ENCODE measurements at places on chromosomes 6 and 20. TPM values are rescaled to one million over a fixed set of nuclear protein-coding genes. Genes with fewer than 3 reads are reported as not detected.

The BLOC1S5 gene
- total RNA-seq = 15.4 TPM

The FAM217A gene
- not detected for total RNA-seq

DNA sequence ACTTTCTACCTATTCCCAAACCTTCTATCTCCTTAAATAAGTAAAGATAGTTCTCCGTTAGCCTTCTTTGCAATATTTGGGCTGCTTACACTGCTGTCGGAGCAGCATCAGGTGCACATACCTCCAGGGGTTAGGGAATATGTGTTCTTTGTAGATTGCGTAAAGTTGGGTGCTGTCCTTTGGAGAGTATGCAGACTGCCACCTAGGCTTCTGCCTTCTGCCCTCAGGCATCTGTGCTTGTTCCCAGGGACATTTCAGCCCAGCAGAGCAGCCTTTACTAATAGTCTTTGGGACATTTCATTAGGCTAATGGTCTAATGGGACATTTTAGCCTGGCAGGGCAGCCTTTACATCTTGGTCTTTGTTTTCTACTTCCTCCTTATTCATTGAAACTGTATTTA, 260.6 kb downstream of the TPBG start:
- H3K27ac ChIP-seq = no peak overlapping the region
- H3K4me1 ChIP-seq = no peaks in the 10 kb centered on the region
- H3K4me3 ChIP-seq = no peak overlapping the region

DNA sequence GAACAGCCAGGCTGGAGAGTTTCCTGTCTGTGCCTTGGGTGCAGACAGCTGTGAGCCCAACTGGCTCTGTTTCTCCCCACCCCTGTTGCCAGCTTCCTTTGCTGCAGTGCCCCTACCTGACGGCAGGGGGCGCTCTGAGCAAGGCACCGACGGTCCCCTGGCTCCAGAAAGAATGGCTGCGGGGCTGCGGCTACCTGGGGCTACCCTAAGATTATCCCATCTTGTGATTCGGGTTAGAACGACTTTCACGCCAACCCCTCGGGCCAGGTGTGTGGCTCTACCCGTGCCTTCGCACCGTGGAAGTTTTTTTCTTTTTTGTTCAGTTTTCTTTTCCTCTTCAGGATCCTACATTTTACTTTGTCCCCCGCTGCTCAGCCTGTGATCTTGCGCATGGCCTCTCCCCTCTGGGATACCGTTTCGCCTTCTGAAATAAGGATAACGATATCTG, 33.4 kb upstream of the AAR2 start:
- peak; percentile 43 for DNase-seq
- H3K4me3 ChIP-seq = no peak overlapping the region
- no peaks in the 10 kb centered on the region for H3K36me3 ChIP-seq
- no peak overlapping the region for H3K27ac ChIP-seq
- no peaks in the 10 kb centered on the region for H3K27me3 ChIP-seq
- H3K4me1 ChIP-seq = no peaks in the 10 kb centered on the region

DNA sequence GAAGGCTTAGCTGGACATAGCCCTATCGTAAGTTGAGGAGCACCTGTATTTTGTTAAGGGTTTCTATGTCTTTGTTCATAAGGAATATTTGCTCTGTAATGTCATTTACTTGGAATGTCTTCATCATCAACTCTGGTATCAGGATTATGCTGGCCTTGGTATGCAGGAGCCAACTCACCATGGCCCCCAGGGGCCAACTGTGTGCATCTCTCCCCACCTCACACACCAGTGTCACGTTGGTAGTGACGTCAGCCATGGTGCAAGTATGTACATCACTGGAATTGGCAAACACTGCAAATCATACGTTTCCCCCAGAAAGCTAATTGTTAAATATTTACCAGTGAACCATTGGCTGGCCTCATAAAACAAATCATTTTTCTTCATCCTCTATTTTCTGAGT, 70.8 kb downstream of the YTHDF1 start:
- H3K4me3 ChIP-seq = no peak overlapping the region
- H3K27ac ChIP-seq = no peak overlapping the region
- no peak for DNase-seq
- no peaks in the 10 kb centered on the region for H3K36me3 ChIP-seq

The HLA-DRB5 gene
- 1.0 TPM for total RNA-seq

The BCAS1 gene
- 0.19 TPM for total RNA-seq

- H3K4me3 ChIP-seq = no peak overlapping the region
- H3K27ac ChIP-seq = no peak overlapping the region
- no peaks in the 10 kb centered on the region for H3K27me3 ChIP-seq
- no peak for DNase-seq
- no peaks in the 10 kb centered on the region for H3K36me3 ChIP-seq
These were observed 117.6 kb downstream of the JPH2 start for GRCh38 chr20:44069203-44070011.

- H3K4me1 ChIP-seq = peaks cover 8% of the 10 kb centered on the region
- H3K4me3 ChIP-seq = no peak overlapping the region
- no peaks in the 10 kb centered on the region for H3K27me3 ChIP-seq
- no peak for DNase-seq
- H3K27ac ChIP-seq = peak overlapping the region; percentile 54
These were observed 79.0 kb downstream of the IMPG1 start for GRCh38 chr6:75993236-75994162.

DNA sequence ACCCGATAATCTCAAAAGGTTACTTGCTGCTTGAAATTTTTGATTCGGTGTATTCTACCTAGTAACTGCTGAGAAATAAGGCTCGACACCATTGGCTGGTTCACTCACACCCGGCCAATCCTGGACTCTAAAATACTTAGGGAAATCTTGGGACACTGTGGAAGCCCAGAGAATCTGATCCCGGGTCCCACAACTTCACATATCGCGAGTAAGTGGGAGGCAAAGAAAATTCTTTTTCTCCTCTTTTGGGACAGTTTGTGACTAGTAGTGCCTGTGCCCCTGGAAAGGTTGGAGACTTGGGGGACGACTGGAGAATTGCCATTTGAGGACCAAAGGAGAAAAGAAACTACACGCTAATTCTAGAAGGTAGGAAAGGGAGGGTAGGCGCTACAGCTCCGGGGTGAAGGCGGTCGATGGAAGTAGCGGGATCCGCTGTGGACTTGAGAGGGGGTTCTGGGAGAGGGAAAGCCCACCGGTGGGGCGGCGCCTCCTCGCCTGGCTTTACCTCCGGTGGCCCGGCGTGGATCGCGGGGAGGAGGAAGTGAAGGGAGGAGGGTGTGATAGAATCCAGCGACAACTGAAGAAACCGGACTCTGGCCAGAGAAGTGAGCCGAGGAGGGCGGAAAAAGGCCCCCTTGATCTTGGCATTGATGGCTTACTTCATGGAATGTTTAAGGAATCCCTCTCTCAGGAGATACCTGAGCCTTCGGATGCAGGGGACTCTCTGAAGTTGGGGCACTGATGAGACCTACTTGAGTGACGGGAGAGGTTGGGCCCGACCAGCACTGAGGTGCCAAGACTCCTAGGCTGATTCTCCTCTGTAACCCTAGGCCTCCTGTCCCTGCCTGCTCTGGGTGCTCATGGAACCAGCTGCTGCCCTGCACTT, 18.8 kb upstream of the BTN3A3 start:
- no peaks in the 10 kb centered on the region for H3K27me3 ChIP-seq
- peak overlapping the region; percentile 82 for H3K4me3 ChIP-seq
- H3K27ac ChIP-seq = 0 out of 2 replicates have a peak overlapping the region, but pooled peaks have one; percentile 46
- peaks cover 2% of the 10 kb centered on the region for H3K4me1 ChIP-seq
- peak; percentile 34 for DNase-seq

The TSPO2 gene
- not detected for total RNA-seq

DNA sequence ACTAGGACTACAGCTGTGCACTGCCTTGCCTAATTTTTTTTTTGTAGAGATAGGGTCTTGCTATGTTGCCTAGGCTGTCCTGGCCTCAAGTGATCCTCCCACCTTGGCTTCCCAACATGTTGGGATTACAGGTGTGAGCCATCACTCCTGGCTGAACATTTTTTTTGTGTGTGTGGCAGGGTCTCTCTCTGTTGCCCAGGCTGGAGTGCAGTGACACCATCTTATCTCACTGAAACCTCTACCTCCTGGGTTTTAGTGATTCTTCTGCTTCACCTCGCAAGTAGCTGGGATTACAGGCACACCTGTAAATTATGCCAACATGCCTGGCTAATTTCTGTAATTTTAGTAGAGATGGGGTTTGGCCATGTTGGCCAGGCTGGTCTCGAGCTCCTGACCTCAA, 25.3 kb downstream of the PANK2 start:
- H3K4me3 ChIP-seq = no peak overlapping the region
- DNase-seq = no peak
- H3K4me1 ChIP-seq = no peaks in the 10 kb centered on the region
- H3K27me3 ChIP-seq = no peaks in the 10 kb centered on the region
- H3K36me3 ChIP-seq = peaks cover 46% of the 10 kb centered on the region
- no peak overlapping the region for H3K27ac ChIP-seq

The TRDN gene
- total RNA-seq = 41.6 TPM

GRCh38 chr6:136783495-136784270, 8.6 kb downstream of the MAP3K5 start:
- H3K36me3 ChIP-seq = no peaks in the 10 kb centered on the region
- H3K27me3 ChIP-seq = no peaks in the 10 kb centered on the region
- no peak for DNase-seq
- no peak overlapping the region for H3K27ac ChIP-seq
- H3K4me1 ChIP-seq = no peaks in the 10 kb centered on the region
- H3K4me3 ChIP-seq = no peak overlapping the region

- no peak overlapping the region for H3K4me3 ChIP-seq
- no peak for DNase-seq
- no peaks in the 10 kb centered on the region for H3K27me3 ChIP-seq
These were observed 48.9 kb downstream of the EDN1 start for GRCh38 chr6:12339022-12339421.

- no peak overlapping the region for H3K27ac ChIP-seq
- no peaks in the 10 kb centered on the region for H3K4me1 ChIP-seq
- H3K36me3 ChIP-seq = peaks cover 36% of the 10 kb centered on the region
These were observed 52.9 kb upstream of the UNC93A start for GRCh38 chr6:167238146-167238693.

GRCh38 chr6:24529985-24530384, 35.2 kb downstream of the ALDH5A1 start:
- no peak overlapping the region for H3K27ac ChIP-seq
- no peaks in the 10 kb centered on the region for H3K36me3 ChIP-seq
- no peak overlapping the region for H3K4me3 ChIP-seq

GRCh38 chr20:12949429-12949980, 59.3 kb upstream of the SPTLC3 start:
- H3K27me3 ChIP-seq = no peaks in the 10 kb centered on the region
- H3K4me3 ChIP-seq = no peak overlapping the region
- H3K4me1 ChIP-seq = no peaks in the 10 kb centered on the region
- no peak overlapping the region for H3K27ac ChIP-seq
- H3K36me3 ChIP-seq = no peaks in the 10 kb centered on the region

The FGD2 gene
- 0.32 TPM for total RNA-seq

GRCh38 chr20:5220321-5221060, 93.7 kb downstream of the CDS2 start:
- DNase-seq = no peak
- H3K27me3 ChIP-seq = no peaks in the 10 kb centered on the region
- no peaks in the 10 kb centered on the region for H3K36me3 ChIP-seq
- H3K27ac ChIP-seq = no peak overlapping the region
- H3K4me3 ChIP-seq = no peak overlapping the region

The FAM83D gene
- 62.6 TPM for total RNA-seq

GRCh38 chr6:139942331-139942730, 567.9 kb upstream of the CITED2 start:
- no peaks in the 10 kb centered on the region for H3K36me3 ChIP-seq
- H3K4me1 ChIP-seq = peaks cover 5% of the 10 kb centered on the region
- no peak overlapping the region for H3K4me3 ChIP-seq

- H3K4me1 ChIP-seq = no peaks in the 10 kb centered on the region
- H3K36me3 ChIP-seq = no peaks in the 10 kb centered on the region
- DNase-seq = no peak
- no peak overlapping the region for H3K4me3 ChIP-seq
These were observed 38.4 kb upstream of the EIF2S2 start for GRCh38 chr20:34150306-34151000.

- H3K4me3 ChIP-seq = no peak overlapping the region
- H3K27me3 ChIP-seq = no peaks in the 10 kb centered on the region
- H3K4me1 ChIP-seq = no peaks in the 10 kb centered on the region
- H3K36me3 ChIP-seq = no peaks in the 10 kb centered on the region
These were observed 344.6 kb downstream of the MMUT start for GRCh38 chr6:49118478-49118877.

The MYLK2 gene
- 0.22 TPM for total RNA-seq

DNA sequence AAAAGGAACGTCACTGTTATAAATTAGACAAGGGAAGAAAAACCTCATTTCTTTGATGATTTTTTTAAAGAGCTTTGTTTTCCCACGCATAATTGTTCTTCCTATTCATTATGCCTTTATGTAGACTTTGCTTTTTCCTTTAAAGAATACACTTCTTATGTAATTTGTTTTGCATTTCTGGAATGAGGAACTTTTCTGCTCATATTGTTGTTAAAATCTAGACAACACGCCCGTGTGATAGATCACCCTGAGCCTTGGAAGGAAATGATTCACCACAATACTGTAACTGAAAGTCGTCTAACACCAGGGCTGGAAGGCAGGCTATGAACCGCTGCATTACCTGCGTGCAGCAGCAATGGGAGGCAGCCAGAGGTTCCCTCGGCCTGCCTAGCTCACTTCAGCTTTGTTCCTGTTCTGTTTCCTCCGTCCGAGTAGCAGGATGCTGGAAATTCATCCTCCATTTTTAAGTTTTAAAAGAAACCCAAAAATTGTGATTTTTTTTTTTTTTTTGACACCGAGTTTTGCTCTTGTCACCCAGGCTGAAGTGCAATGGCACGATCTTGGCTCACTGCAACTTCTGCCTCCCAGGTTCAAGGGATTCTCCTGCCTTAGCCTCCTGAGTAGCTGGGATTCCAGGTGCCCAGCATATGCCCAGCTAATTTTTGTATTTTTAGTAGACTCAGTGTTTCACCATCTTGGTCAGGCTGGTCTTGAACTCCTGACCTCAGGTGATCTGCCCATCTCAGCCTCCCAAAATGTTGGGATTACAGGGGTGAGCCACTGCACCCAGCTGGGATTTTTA, 49.6 kb upstream of the ZNF217 start:
- no peak for DNase-seq
- no peak overlapping the region for H3K27ac ChIP-seq
- no peaks in the 10 kb centered on the region for H3K27me3 ChIP-seq
- H3K36me3 ChIP-seq = no peaks in the 10 kb centered on the region

GRCh38 chr6:82283771-82284410, 36.3 kb upstream of the IBTK start:
- no peak overlapping the region for H3K27ac ChIP-seq
- H3K4me1 ChIP-seq = no peaks in the 10 kb centered on the region
- H3K4me3 ChIP-seq = no peak overlapping the region
- no peaks in the 10 kb centered on the region for H3K36me3 ChIP-seq

The EPPIN gene
- not detected for total RNA-seq
